ENCODE measurements at places on chromosomes 7 and 10. TPM values are rescaled to one million over a fixed set of nuclear protein-coding genes. Genes with fewer than 3 reads are reported as not detected.

CH25H gene
- total RNA-seq: 0.68 TPM

CCDC201 gene
- total RNA-seq: not detected

MYL7 gene
- total RNA-seq: not detected

ARMC3 gene
- total RNA-seq: 0.74 TPM

CALCR gene
- total RNA-seq: 0.05 TPM

PPP1R3A gene
- not detected for total RNA-seq

SPDYE1 gene
- total RNA-seq: not detected

ELFN1 gene
- 0.30 TPM for total RNA-seq

UNCX gene
- total RNA-seq: not detected

SPDYE2 gene
- not detected for total RNA-seq

UTF1 gene
- not detected for total RNA-seq

C7orf25 gene
- total RNA-seq: 2.7 TPM

ZNF853 gene
- total RNA-seq: 2.3 TPM

PNLIPRP2 gene
- 0.11 TPM for total RNA-seq

SPDYE16 gene
- not detected for total RNA-seq

PIK3CG gene
- not detected for total RNA-seq

GRID2IP gene
- total RNA-seq: not detected

GALNT11 gene
- total RNA-seq: 25.3 TPM

CYP3A7 gene
- total RNA-seq: not detected

ARHGAP19 gene
- total RNA-seq: 5.2 TPM

OPALIN gene
- total RNA-seq: not detected

SRRT gene
- 148 TPM for total RNA-seq

Data from A549 treated with dexamethasone at 1 μM for 4 hours (cell line).